Stimulated activated CD4-positive, alpha-beta T cell treated with anti-CD3 and anti-CD28 coated beads, Interleukin-4, amount 100 ng/mL, for 1 hour (primary cell): ENCODE measurements at places on chromosomes 1 and 21.

- DNase-seq: no peak
Observed at GRCh38 chr1:202161151-202162046, 997 bp upstream of the PTPN7 start.

- no peak for DNase-seq
Observed at GRCh38 chr1:80444171-80444570, 1356.6 kb upstream of the ADGRL2 start.

DNA sequence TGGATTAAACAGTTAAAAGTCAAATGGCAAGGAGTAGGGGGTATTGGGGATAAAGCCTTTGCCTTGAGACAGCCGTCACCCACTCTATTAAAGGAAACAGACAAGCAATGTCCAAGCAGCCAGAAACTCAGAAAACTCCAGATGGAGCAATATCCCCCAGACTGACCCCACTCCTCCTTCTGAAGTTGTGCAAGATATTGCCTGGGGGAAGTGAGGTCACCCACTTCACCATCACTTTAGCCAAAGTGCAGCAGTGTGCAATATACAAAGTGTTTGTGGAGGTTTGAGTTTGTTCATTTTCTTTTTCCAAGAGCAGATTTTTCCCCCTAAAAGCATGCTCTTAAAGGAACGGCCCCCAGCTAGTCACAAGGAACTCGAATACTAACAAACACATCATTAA, 125.1 kb downstream of the ETS2 start:
- no peak for DNase-seq

DNA sequence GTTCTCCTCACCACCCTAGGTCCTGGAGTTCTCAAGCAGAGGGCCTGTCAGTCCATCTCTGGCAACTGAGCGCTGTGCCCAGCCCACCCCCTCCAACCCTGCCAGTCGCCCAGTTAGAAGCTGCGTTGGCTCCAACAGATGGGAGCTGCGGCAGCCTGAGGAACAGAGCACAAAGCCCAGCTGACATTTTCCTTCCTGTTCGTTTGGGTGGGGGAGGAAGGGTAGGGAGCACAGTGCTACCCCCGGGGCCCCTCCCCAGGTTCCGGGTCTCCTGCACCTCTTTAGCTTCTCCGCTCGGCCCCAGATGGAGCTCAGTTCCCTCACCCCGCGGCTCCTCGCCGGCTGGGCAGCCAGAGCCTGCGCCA, 1.4 kb downstream of the LRRN2 start:
- no peak for DNase-seq

- no peak for DNase-seq
Observed at GRCh38 chr1:2228694-2229036, 546 bp downstream of the SKI start.

DNA sequence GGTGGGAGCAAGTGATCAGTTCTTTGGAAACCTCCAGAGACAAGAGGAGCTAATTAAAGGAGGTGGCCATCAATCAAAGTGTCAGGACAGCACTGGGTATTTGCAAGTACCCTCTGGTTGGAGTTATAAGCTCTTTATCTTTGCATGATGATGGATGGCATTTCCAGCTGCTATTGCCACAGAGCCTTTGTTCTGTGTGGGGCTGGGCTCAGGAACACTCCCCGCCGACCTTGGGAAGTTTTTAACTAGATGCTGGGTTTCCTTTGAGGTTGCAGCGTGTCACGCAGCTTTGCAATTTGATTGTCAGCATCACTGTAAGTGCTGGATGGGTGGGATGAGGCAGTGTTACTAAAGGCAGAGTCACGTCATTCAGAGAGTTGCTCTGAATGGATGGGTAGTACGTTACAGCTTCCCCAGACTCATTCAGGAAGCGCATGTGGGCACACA, 68.9 kb downstream of the CNIH3 start:
- DNase-seq: no peak

DNA sequence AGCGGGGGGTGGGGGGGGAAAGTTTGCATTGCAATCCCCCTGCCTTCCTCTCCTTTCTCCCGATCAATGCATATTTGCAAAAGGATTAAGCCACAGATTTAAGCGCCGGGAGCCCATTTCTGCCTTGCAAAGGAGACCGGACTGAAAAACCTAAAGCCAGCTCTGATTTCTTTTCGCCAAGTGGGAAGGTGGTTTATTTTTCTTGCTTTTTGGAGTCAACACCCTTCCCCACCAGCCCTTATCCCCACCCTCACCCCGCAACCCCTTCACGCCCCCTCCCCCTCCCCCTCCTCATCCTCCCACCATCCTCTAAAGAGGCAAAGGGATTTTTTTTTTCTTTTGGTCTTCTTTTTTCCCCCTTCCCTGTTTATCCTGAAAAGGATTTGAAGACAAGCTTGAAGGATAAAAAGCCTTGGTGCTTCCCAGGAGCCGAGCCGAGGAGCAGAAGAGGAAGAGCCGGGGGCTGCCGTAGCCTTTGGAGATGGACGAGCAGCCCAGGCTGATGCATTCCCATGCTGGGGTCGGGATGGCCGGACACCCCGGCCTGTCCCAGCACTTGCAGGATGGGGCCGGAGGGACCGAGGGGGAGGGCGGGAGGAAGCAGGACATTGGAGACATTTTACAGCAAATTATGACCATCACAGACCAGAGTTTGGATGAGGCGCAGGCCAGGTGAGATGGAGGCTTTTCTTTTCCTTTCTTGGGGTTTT, 513 bp downstream of the PBX1 start:
- DNase-seq: no peak

GRCh38 chr1:52633291-52633754, 355 bp downstream of the SHISAL2A start:
- peak; percentile 43 for DNase-seq

DNA sequence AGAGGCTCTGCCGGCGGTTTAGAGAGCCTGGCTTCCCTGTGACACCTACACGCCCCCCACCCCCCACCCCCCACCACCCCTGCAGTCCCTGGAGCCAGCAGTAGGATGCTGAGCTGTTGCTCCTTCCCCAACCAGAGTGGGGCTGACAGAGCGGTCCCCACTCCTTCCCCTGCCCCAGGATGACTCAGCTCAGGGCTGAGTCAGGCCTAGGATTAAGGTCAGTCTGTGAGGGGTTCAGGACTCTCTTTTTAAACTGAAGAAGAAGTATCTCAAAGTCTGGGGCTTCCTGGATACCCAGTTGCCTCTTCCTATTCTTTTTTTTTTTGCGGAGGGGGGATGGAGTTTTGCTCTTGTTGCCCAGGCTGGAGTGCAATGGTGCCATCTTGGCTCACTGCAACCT, 19.1 kb downstream of the DMBX1 start:
- DNase-seq: no peak

GRCh38 chr1:21280011-21280471, 10.2 kb downstream of the ECE1 start:
- no peak for DNase-seq

- DNase-seq: peak; percentile 50
Observed at GRCh38 chr1:158112994-158113758, 67.5 kb upstream of the CD1D start.

DNA sequence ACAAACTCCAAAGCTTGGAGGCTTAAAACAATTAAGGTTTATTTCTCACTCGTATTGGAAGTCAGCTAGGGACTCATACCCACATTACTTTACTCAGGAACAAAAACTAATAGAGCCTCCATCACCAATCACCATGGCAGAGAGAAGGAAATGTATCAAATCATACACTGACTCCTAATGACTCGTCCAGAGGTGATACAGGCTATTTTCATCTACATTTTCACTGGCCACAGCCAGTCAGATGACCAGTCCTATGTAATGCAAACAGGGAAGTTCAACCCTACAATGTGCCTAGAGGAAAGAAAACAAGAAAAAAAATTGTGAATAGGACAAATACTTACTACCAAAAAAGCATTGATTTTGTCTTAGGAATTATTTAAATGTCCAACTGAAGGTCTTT, 110.3 kb downstream of the SEC16B start:
- DNase-seq: no peak

GRCh38 chr1:240820816-240821215, 208.9 kb upstream of the GREM2 start:
- DNase-seq: no peak

DNA sequence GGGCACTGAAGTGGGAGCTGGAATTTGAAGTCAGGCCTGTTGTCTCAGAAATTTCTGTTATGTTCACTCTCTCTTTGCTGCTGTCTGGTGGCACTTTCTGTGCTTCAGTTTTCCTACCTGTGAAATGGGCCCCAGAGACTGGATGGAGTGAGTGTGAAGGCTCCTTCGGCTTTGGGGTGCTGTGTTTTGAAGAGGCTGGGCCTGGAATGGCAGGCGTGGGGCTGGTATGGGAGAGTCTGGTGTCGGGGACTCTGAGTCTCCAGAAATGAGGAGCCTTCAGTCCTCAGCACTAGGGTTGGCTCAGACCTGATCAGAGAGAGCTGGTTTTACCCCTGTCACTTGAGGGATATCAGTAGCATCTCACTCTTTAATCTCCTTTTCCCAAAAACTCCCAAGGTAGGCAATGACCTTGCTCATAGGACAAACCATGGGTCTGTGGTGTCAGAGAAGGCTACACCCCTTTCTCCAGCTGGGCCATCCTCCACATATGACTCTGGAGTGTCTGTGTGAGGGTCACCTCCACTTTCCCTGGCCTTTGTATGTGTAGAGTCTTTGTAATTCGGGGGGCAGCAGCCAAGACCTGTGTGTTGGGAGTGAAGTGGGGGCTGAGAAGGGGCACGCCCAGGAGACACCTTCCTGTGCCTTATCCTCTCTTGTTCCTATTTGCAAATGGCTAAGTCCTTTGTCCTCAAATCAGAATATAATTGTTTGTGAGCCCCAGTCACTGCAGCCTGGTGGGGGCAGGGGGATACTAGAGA, 279.9 kb downstream of the PTPRU start:
- no peak for DNase-seq

DNA sequence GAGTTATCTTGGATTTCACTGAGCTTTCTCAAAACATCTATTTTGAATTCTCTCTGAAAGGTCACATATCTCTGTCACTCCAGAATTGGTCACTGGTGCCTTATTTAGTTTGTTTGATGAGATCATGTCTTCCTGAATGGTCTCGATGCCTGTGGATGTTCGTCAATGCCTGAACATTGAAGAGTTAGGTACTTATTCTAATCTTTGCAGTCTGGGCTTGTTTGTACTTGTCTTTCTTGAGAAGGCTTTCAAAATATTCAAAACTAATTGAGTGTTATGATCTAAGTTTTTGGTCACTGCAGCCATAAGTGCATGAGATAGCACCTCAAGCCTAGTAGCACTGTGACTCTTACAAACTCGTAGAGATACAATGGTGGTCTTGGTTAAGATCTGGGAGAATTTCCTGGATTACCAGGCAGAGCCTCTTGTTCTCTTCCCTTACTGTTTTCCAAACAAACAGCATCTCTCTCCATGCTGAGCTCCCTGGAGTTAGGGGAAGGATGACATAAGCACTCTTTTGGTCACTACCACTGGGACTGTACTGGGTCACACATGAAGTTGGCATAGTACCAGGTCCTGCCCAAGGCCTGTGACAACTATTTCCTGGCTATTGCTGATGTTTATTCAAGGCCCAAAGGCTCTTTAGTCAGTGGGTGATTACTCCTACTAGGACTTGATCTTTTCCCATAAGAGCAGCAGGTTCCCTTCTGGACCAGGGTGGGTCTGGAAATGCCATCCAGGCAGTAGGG, 25.6 kb downstream of the SLC22A15 start:
- DNase-seq: no peak

- DNase-seq: no peak
Observed at GRCh38 chr1:232344791-232345399, 285.0 kb downstream of the SIPA1L2 start.

- no peak for DNase-seq
Observed at GRCh38 chr21:37292941-37293340, 25.8 kb upstream of the VPS26C start.

DNA sequence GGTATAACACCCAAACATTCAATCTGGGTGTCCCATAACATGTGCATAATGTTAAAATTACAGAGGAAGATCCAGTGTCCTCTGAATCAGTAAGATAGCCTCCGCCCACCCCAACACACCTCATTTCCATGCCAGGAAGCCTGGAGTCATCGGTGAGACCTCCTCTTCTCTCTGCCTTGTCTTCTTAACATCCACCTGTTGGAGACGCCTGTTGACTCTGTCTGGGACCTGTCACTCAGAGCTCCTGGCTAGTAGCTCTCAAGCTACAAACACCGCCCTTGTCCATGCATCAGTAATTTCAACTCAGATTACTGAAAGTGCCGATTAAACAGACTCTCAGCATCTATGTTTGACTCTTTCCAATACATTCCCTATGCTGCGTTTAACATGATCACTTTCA, 27.4 kb downstream of the KCNJ15 start:
- DNase-seq: no peak

DNA sequence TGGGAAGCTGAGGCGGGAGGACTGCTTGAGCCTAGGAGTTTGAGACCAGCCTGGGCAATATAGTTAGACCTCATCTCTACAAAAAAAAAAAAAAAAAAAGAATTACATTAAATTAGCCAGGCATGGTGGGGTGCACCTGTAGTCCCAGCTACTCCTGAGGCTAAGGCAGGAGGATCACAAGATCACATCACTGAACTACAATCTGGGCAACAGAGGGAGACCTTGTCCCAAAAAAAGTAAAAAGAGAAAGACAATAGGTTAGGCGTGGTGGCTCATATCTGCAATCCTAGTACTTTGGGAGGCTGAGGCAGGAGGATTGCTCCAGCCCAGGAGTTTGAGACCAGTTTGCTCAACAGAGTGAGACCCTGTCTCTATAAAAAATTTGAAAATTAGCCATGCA, 130.3 kb downstream of the TIAM1 start:
- DNase-seq: no peak

GRCh38 chr1:195714248-195714647, 894.0 kb downstream of the KCNT2 start:
- DNase-seq: no peak

DNA sequence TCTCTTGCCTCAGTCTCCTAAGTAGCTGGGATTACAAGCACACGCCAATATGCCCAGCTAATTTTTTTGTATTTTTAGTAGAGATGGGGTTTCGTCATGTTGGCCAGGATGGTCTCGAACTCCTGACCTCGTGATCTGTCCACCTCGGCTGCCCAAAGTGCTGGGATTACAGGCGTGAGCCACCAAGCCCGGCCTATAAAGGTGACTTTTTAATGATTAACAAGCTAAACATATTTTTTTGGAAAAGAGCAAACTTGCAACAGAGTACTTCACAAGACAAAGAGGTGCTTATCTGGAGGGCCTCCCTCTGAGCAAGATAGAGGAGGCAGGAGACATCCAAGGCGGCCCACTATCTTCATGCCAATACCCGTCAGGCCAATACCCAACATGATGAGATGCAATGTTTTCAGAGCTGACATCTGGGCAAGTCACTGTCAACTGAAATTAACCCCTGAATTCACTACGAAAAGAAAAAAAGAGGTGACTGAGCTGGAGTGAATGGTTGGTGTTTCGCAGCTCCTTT, 10.5 kb downstream of the BCAR3 start:
- DNase-seq: no peak

- no peak for DNase-seq
Observed at GRCh38 chr1:198986036-198986435, 347.2 kb downstream of the PTPRC start.

DNA sequence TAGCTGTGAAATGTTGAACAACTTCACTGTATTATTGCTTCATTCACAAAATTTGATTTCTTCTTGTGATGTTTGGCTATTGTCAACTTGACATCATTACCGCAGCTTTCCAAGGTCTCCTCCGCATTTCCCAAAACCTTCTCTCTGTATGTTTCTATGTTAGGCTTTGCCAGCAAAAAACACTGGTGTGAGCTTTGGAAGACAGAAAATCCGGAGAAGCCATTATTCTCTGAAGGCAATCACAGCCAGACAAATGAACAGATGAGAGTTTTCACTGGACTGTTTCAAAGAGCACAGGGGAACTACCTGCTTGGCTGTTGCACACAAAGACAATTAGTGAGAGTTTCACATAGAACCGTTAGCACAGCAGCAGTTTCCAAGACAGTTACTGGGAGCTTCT, 609.6 kb downstream of the BRINP3 start:
- DNase-seq: no peak
